ENCODE measurements at places on chromosomes 2 and 18.
A peak's percentile ranks its signal among the peaks of the same experiment; 100 is the strongest.

GRCh38 chr2:217901835-217902378 is 100.9 kb downstream of the TNS1 start:
- no peak for DNase-seq

DNA sequence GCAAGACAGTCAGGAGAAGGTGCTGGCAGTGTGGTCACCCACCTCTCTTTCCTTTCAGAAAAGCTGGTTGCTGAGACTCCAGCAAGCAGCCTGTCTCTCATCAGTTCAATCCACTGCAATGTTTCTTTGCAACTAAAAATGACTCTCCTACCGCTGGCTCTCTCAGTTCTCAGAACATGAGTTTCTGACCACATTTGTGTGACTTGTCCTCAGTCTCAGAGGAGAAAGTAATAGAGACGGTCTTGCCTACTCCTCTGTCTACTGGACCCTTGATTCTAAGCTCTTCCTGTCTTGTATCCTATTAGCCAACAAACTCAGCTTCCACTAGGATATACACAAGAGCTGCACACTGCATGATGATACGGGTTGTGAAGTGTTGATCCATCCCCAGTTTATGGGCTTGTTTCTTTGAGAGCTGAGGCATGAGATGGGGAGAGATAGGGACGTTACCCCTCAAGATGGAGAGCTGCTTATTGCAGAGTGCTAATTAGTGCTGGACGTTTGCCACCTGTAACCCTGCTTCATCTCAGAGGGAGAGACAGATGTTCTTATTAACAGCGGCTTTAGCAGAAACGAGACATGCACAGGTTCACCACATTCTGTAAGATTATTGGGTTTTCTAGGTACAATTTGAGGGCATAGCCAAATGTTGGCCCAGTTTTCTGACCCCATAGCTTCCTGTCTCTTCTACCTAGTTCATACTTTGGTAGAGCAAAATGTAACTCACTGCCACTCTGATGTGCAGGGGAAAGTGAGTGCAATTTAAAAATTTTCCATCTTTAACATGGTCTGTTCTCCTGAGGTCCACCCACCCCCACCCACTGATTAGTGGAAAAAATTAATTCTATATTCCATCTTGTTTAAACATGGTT is 32.4 kb upstream of the YWHAQ start:
- DNase-seq = no peak

- no peak for DNase-seq
These were observed 154.6 kb downstream of the TFCP2L1 start for GRCh38 chr2:121130301-121130850.

DNA sequence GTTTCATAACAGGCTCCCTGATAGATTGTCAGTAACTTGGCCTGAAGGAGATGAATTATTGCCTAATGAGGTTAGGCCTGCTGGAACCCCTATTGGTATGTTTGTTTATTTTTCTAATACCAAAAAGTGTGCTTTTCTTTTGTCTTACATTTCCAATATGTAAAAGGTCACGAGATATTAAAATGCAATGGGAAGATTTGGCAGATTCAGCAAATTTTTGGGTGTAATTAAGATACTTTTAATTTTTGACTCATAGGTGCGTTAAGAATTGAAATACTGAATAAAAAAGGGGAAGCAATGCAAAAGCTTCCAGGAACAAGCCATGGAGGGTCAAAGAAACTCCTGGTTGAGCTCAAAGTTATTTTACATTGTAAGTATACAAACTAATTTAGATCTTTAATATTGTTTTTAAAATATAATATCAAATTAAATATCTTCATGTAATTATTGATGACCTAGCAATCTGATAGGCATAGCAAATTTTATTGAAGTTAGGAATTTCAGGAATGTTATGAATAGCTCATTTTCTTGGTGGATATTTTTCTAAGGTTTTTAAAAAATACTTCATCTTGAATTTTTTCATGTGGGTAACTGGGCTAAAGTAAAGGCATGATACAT is 52.1 kb downstream of the SMCHD1 start:
- DNase-seq = no peak

- DNase-seq = no peak
These were observed 8.4 kb downstream of the CAD start for GRCh38 chr2:27225526-27225925.

DNA sequence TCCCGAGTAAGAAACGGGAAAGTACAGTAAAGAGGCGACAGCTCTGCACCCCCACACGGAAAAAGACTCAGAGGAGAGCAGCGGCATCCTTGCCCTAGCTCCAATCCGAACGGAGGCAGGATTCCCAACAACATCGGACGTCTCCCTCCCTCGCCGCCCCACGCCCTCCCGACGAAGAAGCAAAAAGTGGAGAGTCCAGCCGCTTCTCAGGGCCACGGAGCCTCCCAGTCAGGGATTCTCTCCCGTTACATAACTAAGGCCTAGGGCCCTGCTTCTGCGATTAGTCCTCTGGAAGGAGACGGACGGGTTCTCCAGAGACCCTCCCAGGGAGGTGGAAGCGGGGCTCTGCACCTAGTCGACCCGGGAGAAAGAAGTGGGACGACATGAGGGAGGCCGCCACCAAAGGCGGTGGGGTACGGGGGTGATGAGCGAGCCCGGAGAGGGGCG is 587 bp downstream of the SUMO1 start:
- DNase-seq = peak; percentile 23

DNA sequence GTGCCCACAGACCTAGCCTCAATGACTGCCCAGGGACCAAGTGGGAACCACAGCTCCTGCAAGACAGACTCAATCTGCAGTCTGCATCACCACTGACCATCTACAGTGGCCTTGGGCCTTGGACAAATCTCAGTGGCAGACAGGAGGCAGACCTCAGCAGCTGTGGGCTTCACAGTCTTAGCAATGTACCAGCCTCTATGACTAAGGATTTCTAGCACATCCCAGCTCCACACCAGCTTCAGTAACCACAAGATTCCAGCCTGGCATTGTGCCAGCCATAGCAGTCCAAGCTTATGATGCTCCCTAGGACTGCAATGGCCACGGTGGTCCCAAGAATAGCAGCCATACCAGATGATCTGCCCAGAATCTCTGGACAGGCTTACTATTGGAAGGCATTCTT is 19.6 kb upstream of the WDR75 start:
- no peak for DNase-seq

- no peak for DNase-seq
These were observed 100.3 kb downstream of the KLHL29 start for GRCh38 chr2:23485261-23485660.

DNA sequence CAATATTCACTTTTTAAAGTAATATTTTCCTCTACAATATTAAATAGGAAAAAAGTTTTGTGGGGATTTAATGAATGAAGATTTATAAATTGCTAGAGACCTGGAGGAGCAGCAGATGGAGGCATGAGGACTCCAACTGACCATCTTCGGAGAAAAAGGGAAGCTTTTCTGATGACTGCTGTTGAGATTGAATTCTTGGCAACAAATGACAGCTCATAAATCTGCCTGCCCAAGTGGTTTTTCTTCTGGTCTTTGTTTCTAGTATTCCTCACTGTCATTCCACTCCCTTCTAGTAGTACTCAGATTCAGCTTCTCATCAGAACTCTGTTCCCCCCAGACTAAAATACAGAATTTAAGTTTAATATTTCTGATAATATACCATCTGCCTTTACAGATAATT is 157.0 kb downstream of the EML6 start:
- no peak for DNase-seq

- no peak for DNase-seq
These were observed 15.1 kb downstream of the KCMF1 start for GRCh38 chr2:84986018-84986417.

GRCh38 chr2:64753399-64753798 is 99.7 kb upstream of the SERTAD2 start:
- DNase-seq = no peak

GRCh38 chr18:32095192-32095899 is 3.7 kb downstream of the RNF138 start:
- no peak for DNase-seq

- peak; percentile 75 for DNase-seq
These were observed 17.2 kb downstream of the GPC1 start for GRCh38 chr2:240452462-240453256.

GRCh38 chr18:34221971-34222306 is 2.8 kb downstream of the NOL4 start:
- no peak for DNase-seq

GRCh38 chr2:146119586-146119985 is 1599.7 kb upstream of the ZEB2 start:
- no peak for DNase-seq

GRCh38 chr2:66568650-66569300 is 133.8 kb downstream of the MEIS1 start:
- no peak for DNase-seq

DNA sequence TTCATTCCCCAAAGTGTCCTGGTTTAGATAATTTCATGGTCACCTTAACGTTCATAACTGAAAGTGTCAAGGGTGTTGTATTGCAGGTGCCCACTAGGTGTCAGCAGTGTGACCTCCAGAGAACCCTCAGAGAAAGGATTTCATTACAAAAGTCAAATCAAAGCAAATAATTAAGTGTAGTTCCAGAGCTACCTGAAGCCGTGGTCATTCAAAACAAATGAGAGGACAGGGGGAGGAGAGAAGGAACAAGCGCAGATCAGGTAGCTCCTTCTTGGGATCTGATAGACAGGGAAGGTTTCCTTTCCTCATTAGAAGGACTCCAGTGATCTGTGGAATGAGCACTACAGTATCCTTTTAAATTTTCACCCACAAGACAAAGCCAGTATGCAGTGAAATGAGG is at the start of gene SLC9A4:
Gene SLC9A4, plus strand, starts transcription at position 207 of the 400 bp plus-strand sequence. CDS start 534 bp downstream, outside the sequence.
- peak; percentile 20 for DNase-seq

DNA sequence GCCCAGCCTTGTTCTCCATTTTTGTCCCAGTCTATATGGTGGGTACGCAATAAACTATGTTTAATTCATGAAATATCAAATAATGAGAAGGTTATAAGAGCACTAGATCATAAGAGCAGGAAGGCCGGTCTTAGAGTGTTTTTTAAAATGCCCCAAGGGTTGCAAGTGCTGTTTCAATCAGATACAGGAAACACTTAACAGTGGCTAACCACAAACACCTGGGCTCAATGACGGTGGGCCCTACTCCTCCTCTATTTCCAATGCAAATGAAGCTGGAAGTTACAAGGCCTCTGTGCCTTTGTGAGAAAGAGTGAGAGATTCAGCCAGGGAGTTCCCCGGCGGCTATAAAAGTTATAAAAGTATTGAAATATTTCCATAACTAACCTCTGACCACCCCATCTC is 18.9 kb upstream of the WDR33 start:
- peak; percentile 58 for DNase-seq

DNA sequence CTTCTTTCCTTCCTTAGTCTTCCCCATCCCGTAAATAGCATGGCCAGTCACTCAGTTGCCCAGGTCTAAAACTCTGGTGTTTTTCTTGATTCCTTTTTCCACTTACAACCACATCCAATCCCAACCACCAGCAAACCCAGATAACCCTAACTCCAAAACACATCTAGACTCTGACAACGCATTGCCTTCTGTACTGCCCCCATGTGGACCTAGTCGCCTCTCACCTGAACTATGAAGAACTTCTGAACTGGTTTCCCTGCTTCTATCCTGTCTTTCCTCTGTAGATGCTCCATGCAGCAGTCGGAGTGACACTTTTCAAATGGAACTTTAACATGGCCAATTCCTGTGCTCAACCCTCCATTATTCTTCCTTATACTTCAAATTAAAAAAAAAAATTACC is 26.5 kb downstream of the ST6GAL2 start:
- no peak for DNase-seq
